GM23248 (cell line): ENCODE measurements at places on chromosomes 6 and 20.

- H3K27me3 ChIP-seq = no peaks in the 10 kb centered on the region
- no peak overlapping the region for H3K4me3 ChIP-seq
- no peaks in the 10 kb centered on the region for H3K36me3 ChIP-seq
- DNase-seq = no peak
- H3K4me1 ChIP-seq = peaks cover 7% of the 10 kb centered on the region; the same call in 1 of the 2 replicates
These were observed 308.7 kb upstream of the SGK1 start for GRCh38 chr6:134626589-134626988.

GRCh38 chr6:139855671-139856311 is 481.3 kb upstream of the CITED2 start:
- peak overlapping the region; percentile 8; the same call in 1 of the 2 replicates for H3K4me3 ChIP-seq
- peak; percentile 45 for DNase-seq
- H3K27me3 ChIP-seq = no peaks in the 10 kb centered on the region

DNA sequence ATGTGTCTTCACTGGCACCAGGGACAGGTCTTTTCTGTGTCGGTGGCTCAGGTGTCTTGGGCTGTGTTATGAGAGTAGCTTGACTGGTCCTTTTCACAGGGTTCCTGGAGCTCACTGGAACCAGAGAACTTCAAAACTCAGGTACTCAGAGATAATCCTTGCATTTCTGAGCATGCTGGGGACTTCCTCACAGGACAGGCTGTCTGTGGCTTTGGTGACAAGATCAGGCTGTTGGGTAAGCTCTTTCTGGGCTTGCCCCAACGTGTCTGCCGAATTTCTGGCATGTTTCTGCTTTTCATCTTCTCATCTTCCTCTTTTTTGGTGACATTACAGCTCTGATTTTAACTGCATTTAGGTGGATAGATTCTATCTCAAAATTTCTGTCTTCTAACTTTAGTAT is 270.0 kb downstream of the CDH26 start:
- no peaks in the 10 kb centered on the region for H3K4me1 ChIP-seq
- H3K4me3 ChIP-seq = no peak overlapping the region
- no peaks in the 10 kb centered on the region for H3K36me3 ChIP-seq

GRCh38 chr6:147906361-147906760 is 397.9 kb downstream of the SAMD5 start:
- no peak overlapping the region for H3K4me3 ChIP-seq
- H3K27me3 ChIP-seq = no peaks in the 10 kb centered on the region
- no peak for DNase-seq
- no peaks in the 10 kb centered on the region for H3K4me1 ChIP-seq
- H3K27ac ChIP-seq = no peak overlapping the region

DNA sequence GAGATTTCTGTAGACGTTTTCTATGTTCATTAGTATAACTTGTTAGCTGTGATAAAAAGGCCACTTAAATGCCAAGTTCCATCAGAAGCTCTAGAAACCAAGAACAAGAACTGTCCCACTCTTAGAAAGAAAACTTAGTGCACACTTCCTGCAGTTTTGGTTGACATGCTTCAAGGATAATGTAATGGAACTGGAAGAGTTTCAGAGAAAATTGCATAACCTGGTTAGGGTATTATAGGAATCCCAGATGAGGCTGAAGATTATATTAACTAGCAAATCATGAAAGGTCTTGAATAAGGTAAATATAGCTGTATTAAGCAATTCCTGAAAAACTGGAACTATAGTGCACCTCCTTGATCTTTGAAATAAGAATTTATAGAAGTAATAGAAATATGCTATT is 1.8 kb upstream of the PHACTR2 start:
- H3K27me3 ChIP-seq = no peaks in the 10 kb centered on the region
- DNase-seq = peak; percentile 64

- H3K27ac ChIP-seq = no peak overlapping the region
- DNase-seq = no peak
- peaks cover 6% of the 10 kb centered on the region; the same call in 1 of the 2 replicates for H3K36me3 ChIP-seq
- H3K27me3 ChIP-seq = no peaks in the 10 kb centered on the region
- H3K4me1 ChIP-seq = peaks cover 26% of the 10 kb centered on the region
These were observed 5.4 kb downstream of the DSP start for GRCh38 chr6:7546896-7547295.

GRCh38 chr20:37567331-37567665 is 39.6 kb upstream of the BLCAP start:
- H3K4me3 ChIP-seq = no peak overlapping the region
- no peaks in the 10 kb centered on the region for H3K36me3 ChIP-seq
- no peak for DNase-seq
- no peaks in the 10 kb centered on the region for H3K4me1 ChIP-seq
- H3K27me3 ChIP-seq = peaks cover 49% of the 10 kb centered on the region

DNA sequence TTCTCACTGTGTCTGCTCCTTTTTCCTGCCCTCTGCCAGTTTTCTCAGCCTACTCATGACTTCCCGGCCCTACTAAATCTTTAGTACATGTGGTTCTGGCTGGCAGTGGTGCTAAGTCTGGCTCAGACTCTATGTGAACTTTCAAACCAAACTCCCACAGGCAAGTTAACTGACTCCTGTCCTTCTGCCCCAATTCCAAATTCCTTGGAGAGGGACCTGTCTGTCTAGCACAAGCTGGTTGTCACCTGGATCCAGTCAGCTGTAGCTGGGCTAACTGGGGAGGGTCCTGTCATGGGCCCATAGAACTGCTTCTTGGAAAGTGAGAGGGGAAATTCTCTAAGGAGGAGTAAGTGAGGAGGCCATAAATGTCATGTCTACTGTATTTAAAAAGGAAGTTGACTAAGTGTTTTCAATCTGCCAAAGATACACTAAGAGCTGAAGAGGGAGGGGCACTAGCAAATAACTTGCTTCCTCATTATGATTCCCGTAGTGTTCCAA is 240.1 kb downstream of the KCNQ5 start:
- DNase-seq = peak; percentile 88
- H3K4me1 ChIP-seq = peaks cover 68% of the 10 kb centered on the region
- no peaks in the 10 kb centered on the region for H3K27me3 ChIP-seq
- H3K27ac ChIP-seq = peak overlapping the region; percentile 85
- peak overlapping the region; percentile 23; the same call in 1 of the 2 replicates for H3K4me3 ChIP-seq

DNA sequence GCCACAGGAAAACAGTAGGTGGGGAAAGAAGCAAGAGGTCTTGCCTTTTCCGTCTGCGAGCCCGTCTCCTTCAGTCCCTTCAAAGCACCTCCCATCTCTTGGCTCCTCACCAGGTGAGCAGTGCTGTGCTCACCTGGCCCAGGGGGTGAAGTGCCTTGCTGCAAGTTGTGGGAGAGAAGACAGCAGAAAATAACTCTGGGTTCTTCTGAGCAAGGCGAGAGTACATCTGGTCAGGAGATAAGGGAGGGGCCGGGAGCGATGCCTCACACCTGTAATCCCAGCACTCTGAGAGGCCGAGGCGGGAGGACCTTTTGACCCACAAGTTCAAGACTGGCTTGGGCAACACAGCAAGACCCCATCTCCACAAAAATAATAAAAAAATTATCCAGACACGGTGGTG is 35.6 kb upstream of the TGM3 start:
- no peaks in the 10 kb centered on the region for H3K27me3 ChIP-seq
- no peak overlapping the region for H3K4me3 ChIP-seq
- DNase-seq = no peak
- H3K36me3 ChIP-seq = no peaks in the 10 kb centered on the region
- no peak overlapping the region for H3K27ac ChIP-seq
- no peaks in the 10 kb centered on the region for H3K4me1 ChIP-seq

DNA sequence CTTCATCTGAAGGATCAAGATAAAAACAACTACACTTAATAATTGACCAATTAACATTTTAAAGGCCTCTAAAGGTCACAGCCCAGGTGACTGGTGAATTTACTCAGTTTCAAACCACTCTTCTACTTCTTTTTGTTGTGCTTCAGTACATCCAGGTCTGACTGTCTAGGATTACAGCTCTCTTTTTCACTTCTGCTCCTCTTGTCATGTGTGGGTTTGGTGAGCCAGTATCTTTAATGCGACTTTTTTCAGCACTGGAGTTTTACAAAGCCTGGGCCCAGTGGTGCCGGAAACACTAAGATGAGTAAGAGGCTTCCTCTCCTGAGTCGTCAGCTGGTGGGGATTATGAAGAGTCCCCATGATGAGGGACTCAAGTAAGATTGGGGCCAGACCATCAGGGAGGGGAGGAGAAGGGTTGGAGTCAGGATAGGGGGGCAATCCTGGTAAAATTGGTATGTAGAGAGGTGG is 27.0 kb downstream of the HECA start:
- no peak overlapping the region for H3K27ac ChIP-seq
- DNase-seq = peak; percentile 25
- H3K36me3 ChIP-seq = peaks cover 1% of the 10 kb centered on the region; the same call in 1 of the 2 replicates
- no peak overlapping the region for H3K4me3 ChIP-seq
- peaks cover 13% of the 10 kb centered on the region for H3K4me1 ChIP-seq

- H3K27me3 ChIP-seq = no peaks in the 10 kb centered on the region
- H3K27ac ChIP-seq = no peak overlapping the region
- no peaks in the 10 kb centered on the region for H3K36me3 ChIP-seq
These were observed 655.2 kb upstream of the MAP3K7 start for GRCh38 chr6:91241946-91242613.

DNA sequence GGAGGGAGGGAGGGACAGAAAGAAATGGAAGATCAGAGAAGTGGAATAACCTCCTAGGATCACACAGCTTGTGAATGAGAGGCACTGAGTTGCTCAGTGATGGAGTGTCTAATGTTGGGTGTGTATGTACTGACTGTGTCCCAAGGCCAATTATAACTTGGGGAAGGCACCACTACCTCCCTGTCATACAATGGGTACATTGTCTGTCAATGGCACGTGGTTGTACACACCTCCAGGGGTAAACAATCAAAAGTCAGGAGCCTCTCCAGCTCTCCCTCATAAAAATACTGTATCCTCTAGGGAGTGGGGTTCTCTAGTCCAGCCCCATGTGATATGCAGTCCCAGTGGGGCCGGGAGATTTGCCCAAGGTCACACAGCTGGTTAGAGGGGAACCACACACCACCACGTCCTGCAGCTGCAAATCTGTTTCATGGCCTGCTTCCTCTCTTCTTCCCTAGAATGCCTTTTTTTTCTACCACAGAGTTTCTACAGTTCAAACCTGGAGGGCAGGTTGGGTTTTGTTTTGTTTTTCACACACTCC is 112.5 kb downstream of the SNX5 start:
- no peak overlapping the region for H3K27ac ChIP-seq
- no peak for DNase-seq
- no peaks in the 10 kb centered on the region for H3K4me1 ChIP-seq
- no peak overlapping the region for H3K4me3 ChIP-seq
- no peaks in the 10 kb centered on the region for H3K27me3 ChIP-seq
- H3K36me3 ChIP-seq = no peaks in the 10 kb centered on the region

GRCh38 chr6:11890849-11891248 is 112.2 kb upstream of the ADTRP start:
- no peaks in the 10 kb centered on the region for H3K4me1 ChIP-seq
- H3K27ac ChIP-seq = no peak overlapping the region
- no peaks in the 10 kb centered on the region for H3K36me3 ChIP-seq
- H3K27me3 ChIP-seq = no peaks in the 10 kb centered on the region
- peak; percentile 6 for DNase-seq

DNA sequence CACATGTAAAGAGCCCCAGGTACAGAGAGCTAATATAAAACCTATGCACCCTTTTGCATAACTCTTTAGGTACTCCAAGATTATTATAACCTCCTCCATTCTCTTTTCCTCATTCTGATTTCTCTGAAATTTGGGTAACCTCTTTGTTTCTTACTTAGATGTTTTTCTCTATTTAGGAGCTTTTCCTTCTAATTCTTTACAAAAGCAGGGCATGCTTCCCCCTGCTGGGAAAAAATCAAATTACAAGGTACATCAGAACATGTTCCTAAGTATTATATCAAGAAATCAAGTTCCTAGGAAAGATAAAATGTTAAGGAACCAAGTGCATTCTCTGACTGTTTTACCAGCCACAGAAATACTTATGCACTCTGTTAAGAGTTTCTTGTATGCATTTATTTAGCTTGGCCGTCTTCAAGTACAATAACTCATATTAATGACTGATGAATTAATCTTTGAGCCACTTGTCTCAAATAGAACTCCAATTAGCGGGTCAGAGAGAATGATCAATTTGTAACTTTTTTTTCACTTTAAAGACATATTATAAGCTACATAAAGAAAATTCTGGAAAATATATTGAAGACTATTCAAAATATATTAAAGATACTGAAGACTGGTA is 2.1 kb downstream of the KHDRBS2 start:
- DNase-seq = peak; percentile 26
- no peaks in the 10 kb centered on the region for H3K4me1 ChIP-seq
- H3K36me3 ChIP-seq = no peaks in the 10 kb centered on the region
- H3K4me3 ChIP-seq = no peak overlapping the region
- no peak overlapping the region for H3K27ac ChIP-seq

DNA sequence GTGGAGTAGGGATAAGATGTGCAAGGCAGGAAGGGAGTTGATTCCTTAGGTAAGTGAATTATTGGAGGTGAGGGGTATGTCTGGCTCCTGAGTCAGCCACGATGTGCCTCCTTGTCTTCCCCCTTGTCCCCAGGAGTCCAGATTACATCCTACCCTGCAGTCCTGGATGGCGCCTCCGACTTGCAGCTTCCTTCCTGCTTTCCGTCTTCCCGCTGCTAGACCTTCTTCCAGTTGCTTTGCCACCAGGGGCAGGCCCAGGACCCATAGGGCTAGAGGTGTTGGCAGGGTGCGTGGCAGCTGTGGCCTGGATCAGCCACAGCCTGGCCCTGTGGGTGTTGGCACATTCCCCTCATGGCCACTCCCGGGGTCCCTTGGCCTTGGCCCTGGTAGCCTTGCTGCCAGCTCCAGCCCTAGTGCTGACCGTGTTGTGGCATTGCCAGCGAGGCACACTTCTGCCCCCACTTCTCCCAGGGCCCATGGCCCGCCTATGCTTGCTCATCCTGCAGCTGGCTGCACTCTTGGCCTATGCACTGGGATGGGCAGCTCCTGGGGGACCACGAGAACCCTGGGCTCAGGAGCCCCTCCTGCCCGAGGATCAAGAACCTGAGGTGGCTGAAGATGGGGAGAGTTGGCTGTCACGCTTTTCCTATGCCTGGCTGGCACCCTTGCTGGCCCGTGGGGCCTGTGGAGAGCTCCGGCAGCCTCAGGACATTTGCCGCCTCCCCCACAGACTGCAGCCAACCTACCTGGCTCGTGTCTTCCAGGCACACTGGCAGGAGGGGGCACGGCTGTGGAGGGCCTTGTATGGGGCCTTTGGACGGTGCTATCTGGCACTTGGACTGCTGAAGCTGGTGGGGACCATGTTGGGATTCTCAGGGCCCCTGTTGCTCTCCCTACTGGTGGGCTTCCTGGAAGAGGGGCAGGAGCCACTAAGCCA is 4.9 kb downstream of the ABCC10 start:
- H3K4me3 ChIP-seq = no peak overlapping the region
- no peak for DNase-seq
- no peak overlapping the region for H3K27ac ChIP-seq
- H3K36me3 ChIP-seq = no peaks in the 10 kb centered on the region

GRCh38 chr6:35053701-35054100 is 87.4 kb downstream of the TCP11 start:
- H3K4me1 ChIP-seq = peaks cover 19% of the 10 kb centered on the region
- H3K36me3 ChIP-seq = no peaks in the 10 kb centered on the region
- no peak overlapping the region for H3K27ac ChIP-seq
- no peaks in the 10 kb centered on the region for H3K27me3 ChIP-seq

DNA sequence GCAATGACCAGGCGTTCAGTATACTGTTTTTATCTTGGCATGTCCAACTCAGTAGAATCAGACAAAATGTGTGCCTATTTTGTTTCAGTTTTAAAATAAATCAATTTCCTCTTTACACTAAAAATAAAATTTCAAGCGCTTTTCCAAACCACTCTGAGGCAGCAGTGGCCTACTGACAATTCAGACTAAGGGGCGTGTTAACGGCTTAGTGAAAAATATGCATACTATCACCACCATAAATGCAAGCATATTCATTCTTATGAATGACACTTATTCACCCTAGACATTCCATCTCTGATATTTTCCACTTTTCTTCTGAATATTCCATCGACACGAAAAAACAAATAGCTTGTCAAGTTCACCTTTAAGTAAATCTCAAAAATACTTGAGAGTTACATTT is 7.5 kb downstream of the TBX18 start:
- peaks cover 43% of the 10 kb centered on the region for H3K4me1 ChIP-seq
- H3K27me3 ChIP-seq = no peaks in the 10 kb centered on the region
- no peak overlapping the region for H3K4me3 ChIP-seq
- no peak for DNase-seq
- no peak overlapping the region for H3K27ac ChIP-seq
- H3K36me3 ChIP-seq = peaks cover 33% of the 10 kb centered on the region
